ENCODE measurements at places on chromosomes 6 and 20. TPM values are rescaled to one million over a fixed set of nuclear protein-coding genes. Genes with fewer than 3 reads are reported as not detected.

Gene TOMM6
- total RNA-seq: 36.7 TPM

Gene PRSS16
- 5.0 TPM for total RNA-seq

Gene PRRT1
- total RNA-seq: 3.1 TPM

DNA sequence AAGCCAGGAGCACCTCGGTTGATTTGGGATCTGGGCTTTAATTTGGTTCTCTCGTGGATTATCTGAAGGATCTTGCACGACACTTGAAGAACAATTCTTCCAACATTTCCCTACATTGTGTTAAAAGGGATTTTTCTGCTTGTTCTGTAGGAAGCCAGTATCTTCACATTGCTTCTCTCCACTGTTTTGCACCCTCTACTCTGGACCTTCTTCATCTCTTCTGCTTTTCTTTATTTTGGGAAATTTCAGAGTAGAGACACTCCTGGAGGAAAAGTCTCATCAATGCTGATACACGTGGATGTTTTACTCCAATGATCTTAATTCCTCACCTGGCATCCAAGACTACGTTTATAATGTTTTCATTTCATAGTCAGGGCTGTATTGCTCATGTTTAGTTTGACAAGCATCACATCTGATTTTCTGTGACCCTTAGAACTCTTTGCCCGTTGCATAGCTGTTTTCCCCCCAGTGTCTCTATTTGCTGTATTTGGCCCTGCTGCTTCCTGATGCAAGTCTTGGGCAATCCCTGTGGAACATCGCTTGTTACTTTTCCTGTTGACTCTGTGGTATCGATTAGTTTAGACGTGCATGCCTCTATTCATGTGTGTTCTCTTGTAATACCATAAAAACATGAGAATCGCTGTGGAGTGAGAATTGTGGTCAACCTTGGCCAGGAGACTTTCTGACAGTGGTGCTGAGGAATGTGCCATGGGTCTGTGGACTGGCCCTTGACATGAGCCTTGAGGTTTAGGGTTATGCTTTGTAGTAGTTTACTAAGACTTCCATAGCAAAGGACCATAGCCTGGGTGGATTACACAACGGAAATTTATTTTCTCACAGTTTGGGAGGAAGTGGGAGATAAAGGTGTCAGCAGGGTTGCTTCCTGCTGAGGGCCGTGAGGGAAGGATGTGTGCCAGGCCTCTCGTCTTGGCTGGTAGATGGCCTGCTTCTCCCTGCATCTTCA is 12.5 kb downstream of the PLCB1 start:
- no peaks in the 10 kb centered on the region for H3K27me3 ChIP-seq
- DNase-seq: peak; percentile 49
- peak overlapping the region; percentile 48 for H3K27ac ChIP-seq
- H3K4me1 ChIP-seq: no peaks in the 10 kb centered on the region

- H3K36me3 ChIP-seq: no peaks in the 10 kb centered on the region
- no peaks in the 10 kb centered on the region for H3K27me3 ChIP-seq
- peak overlapping the region; percentile 11 for H3K27ac ChIP-seq
- H3K4me3 ChIP-seq: no peak overlapping the region
Observed at GRCh38 chr20:34600892-34601653, 42.6 kb downstream of the MAP1LC3A start.

DNA sequence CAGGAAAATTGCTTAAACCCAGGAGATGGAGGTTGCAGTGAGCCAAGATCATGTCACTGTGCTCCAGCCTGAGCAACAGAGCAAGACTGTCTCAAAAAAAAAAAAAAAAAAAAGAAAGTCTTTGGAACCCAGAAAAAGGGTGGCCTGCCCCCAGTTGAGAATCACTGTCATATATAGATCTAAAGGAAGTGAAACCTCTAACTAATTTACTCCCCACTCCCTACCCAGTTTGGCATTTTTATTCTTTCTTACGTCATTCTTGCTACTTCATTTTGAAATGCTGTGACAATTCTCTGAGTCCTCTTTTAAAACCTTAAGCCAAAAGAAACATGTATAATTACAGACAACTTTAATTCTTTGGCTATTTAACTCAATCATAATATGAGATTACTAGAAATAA is 254.8 kb downstream of the CDC5L start:
- no peaks in the 10 kb centered on the region for H3K27me3 ChIP-seq
- no peaks in the 10 kb centered on the region for H3K4me1 ChIP-seq
- H3K36me3 ChIP-seq: no peaks in the 10 kb centered on the region
- DNase-seq: no peak
- H3K4me3 ChIP-seq: no peak overlapping the region

GRCh38 chr20:52787216-52787615 is 184.9 kb upstream of the TSHZ2 start:
- no peak for DNase-seq
- H3K4me3 ChIP-seq: no peak overlapping the region
- H3K36me3 ChIP-seq: no peaks in the 10 kb centered on the region
- H3K27ac ChIP-seq: no peak overlapping the region
- no peaks in the 10 kb centered on the region for H3K27me3 ChIP-seq
- H3K4me1 ChIP-seq: no peaks in the 10 kb centered on the region

GRCh38 chr6:23688650-23689049 is 437.4 kb upstream of the NRSN1 start:
- no peaks in the 10 kb centered on the region for H3K36me3 ChIP-seq
- H3K4me3 ChIP-seq: no peak overlapping the region
- H3K4me1 ChIP-seq: no peaks in the 10 kb centered on the region
- H3K27me3 ChIP-seq: no peaks in the 10 kb centered on the region
- no peak for DNase-seq

GRCh38 chr6:4439159-4439558 is 303.8 kb upstream of the ECI2 start:
- DNase-seq: no peak
- no peaks in the 10 kb centered on the region for H3K4me1 ChIP-seq
- no peak overlapping the region for H3K4me3 ChIP-seq
- H3K36me3 ChIP-seq: no peaks in the 10 kb centered on the region

DNA sequence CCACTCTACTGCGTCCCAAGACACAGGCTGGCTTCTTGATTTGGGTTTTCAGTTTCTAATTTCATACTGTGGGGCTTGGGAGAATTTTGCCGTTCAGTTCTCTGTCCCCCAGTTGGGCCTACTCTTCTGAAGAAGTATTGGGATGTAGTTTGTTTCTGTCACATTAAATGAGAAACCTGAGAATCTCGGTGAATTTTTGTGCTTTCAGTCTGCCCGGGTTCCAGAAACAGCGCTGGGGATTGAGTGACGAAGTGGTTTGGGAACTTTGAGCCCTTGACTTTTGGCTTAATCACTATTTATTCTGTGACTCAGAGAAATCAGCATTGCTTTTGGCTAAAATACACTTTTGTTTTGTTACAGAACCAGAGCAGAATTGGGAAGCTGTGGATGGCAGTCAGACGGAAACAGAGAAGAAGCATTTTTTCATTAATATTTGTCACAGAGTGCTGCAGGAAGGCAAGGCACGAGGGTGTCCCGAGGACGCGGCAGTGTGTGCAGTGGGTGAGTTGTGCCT is 74.0 kb downstream of the IGF2R start:
- no peak overlapping the region for H3K4me3 ChIP-seq
- H3K27me3 ChIP-seq: no peaks in the 10 kb centered on the region
- no peaks in the 10 kb centered on the region for H3K36me3 ChIP-seq
- DNase-seq: no peak

- DNase-seq: no peak
- H3K4me1 ChIP-seq: no peaks in the 10 kb centered on the region
- no peak overlapping the region for H3K4me3 ChIP-seq
Observed at GRCh38 chr20:52536841-52537400, 345.3 kb upstream of the ZFP64 start.

- no peaks in the 10 kb centered on the region for H3K4me1 ChIP-seq
- H3K27me3 ChIP-seq: no peaks in the 10 kb centered on the region
- H3K4me3 ChIP-seq: no peak overlapping the region
- no peaks in the 10 kb centered on the region for H3K36me3 ChIP-seq
Observed at GRCh38 chr6:3294921-3295871, 36.4 kb downstream of the PSMG4 start.

DNA sequence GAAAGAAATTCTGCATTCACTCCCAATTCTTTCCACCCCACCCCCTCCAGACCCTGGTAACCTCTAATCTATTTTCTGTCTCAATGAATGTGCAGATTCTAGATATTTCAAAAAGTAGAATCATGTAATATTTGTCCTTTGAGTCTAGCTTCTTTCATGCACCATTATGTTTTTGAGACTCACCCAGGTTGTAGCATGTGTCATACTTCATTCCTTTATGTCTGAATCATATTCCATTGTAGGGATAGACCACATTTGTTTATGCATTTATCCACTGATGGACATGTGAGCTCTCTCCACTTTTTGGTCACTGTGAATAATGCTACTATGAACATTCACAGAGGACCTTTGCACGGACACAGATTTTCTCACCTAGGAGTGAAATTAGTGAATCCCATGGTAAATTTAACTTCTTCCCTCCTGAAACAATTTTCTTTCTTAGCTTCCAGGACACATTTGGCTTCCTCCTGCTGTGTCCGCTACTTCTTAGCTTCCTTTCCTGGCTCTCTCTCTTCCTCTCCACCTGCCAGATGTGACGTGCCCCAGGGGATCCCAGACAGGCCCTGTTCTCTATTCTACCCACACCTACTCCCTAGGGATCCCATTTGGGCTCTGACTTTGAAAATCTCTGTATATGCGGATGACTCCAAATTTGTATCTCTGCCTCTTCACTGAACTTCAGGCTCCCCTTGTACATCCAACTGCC is 24.1 kb upstream of the ARFGEF2 start:
- H3K4me3 ChIP-seq: no peak overlapping the region
- no peak for DNase-seq
- no peaks in the 10 kb centered on the region for H3K4me1 ChIP-seq
- no peak overlapping the region for H3K27ac ChIP-seq

DNA sequence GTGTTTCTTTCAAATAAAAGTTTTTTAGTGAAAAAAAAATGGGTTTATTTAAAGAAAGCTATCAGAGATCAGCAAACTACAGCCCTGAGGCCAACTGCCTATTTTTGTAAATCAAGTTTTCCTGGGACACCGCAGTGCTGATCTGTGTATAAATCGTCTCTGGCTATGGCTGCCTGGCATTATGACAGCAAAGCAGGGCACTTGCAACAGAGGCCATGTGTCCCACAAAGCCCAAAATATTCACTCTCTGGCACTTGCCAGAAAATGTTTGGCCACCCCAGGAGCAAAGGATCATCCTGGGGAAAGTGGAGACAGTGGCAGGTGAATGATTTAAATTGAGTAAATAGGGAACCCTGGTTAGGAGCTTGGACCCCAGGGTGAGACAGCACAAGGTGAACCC is 291.6 kb downstream of the PREX1 start:
- no peaks in the 10 kb centered on the region for H3K36me3 ChIP-seq
- DNase-seq: no peak
- no peak overlapping the region for H3K4me3 ChIP-seq
- no peak overlapping the region for H3K27ac ChIP-seq
- no peaks in the 10 kb centered on the region for H3K4me1 ChIP-seq

DNA sequence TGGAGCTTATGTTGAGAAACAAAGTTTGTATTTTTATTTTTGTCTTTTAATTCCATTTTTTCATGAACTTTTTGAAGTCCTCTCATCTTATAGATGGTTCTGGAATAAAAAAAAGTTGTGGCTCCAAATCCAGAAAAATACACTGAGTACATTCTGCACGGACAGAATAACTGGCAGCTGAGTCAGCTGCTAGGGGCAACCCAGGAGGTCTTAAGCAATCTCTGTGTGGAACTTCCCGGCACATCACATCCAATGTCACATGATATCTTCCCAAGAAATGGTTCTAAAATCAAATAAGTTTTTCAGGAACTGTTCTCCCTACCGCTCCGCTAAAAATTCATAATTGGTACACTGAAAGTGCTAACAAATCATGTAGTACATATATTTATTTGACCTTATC is 29.8 kb downstream of the SLC13A3 start:
- DNase-seq: no peak
- H3K4me3 ChIP-seq: no peak overlapping the region
- H3K27ac ChIP-seq: no peak overlapping the region
- no peaks in the 10 kb centered on the region for H3K36me3 ChIP-seq

All from Peyer's patch (tissue), 4 donors.